Colonic mucosa (tissue), 4 donors: ENCODE measurements at places on chromosomes 3 and 15. TPM values are rescaled to one million over a fixed set of nuclear protein-coding genes. Genes with fewer than 3 reads are reported as not detected.

- no peak for DNase-seq
Observed at GRCh38 chr15:63185206-63185605, 4.2 kb upstream of the RAB8B start.

DNA sequence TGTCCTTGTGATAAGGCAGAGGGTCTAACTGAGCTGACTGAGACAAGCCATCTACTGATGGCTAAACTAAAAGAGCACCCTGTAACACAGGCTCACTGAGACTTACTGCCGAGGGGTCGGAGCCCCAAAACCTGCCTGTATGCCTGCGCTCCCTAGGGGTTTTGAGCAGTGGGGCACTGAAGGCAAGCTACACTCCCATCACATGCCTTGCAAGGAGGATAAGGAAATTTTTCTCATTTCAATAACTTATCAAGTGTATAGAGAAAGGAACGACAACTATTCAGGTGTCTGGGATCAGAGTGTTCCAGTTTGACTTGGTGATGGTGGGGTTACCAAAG lies 292.2 kb downstream of the EPHA6 start:
- no peak for DNase-seq

- DNase-seq = no peak
Observed at GRCh38 chr15:50330921-50331320, 24.1 kb downstream of the GABPB1 start.

DNA sequence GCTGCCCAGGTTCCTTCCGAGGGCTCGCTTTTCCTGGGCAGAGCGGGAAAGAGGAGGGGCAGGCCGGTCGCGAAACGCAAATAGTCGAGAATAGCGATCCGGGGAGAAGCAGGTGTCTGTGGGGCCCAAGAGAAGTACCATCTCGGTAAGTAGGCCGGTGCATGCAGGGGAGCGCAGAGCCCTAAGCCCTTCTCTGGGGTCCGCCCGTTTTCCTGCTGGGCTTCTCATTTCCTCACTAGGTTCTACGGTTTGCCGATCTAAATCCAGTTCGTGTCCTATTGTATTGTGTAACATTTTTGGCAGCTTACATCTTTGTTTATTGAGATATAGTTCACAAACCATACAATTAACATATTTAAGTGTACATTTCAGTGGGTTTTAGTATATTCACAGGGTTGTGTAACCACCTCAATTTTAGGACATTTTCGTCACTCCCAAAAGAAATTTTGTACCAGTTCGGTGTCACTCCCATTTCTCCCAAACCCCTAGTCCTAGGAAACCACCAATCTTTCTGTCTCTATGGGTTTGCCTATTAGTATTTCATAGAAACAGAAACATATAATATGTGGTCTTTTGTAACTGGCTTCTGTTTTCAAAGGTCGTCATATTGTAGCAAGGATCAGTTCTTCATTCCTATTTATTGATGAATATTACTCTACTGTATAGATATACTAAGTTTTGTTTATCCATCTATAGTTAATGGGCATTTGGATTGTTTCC lies 6.8 kb upstream of the TRIM69 start:
- DNase-seq = peak; percentile 56

DNA sequence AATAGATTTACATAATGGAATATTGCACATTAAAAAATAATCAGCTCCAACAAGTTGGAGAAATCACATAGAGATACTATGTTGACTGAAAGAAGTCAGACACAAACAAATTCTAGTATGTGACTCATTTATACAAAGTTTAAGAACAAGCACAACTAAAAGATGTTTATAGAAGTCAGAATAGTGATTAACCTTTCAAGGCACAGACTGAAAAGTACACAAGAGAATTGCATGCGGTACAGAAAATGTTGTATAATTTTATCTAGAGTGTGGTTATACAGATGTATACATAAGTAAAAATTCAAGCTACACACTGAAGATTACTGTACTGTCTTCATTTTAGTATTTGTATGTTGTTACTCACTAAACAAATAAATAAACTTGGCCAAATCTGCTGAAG lies 19.3 kb upstream of the ATOSA start:
- DNase-seq = no peak

- no peak for DNase-seq
Observed at GRCh38 chr3:76308541-76308940, 523.2 kb upstream of the ZNF717 start.

DNA sequence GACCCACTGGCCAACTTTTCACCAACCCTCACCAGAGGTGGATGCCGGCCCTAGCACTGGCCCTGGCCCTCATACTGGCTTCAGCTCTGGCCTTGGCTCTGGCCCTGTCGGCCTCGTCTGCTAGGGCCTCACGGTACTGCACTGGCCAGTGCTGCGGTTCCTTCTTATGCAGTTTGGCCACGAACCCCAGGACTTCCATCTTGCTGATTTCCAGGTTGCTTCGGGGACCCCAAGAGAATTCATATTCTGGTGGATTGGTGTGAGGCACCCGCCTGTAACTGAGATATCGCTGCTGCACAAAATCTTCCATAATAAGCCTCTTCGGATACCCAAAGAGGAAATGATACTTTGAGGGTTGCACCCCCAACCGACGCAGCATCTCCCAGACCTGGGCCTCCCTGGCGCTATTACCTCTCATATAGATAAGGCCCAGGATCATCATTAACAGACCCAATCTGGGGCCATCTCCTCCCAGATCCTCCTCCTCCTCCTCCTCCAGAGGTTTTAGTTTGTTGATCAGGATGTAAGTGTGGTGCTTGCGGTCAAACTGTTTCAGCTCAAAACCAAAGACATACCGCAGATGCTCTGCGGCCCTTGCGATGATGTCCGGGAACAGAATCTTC lies 883 bp downstream of the MAGEF1 start:
- peak; percentile 33 for DNase-seq

- no peak for DNase-seq
Observed at GRCh38 chr3:45084820-45085816, 59.0 kb downstream of the CLEC3B start.

ERICH6 gene
- not detected for total RNA-seq

GRCh38 chr3:69199942-69200341 lies 77.5 kb upstream of the LMOD3 start:
- no peak for DNase-seq

RPL35A gene
- total RNA-seq = 758 TPM

- DNase-seq = no peak
Observed at GRCh38 chr15:22259881-22260421, 179.6 kb downstream of the OR4M2 start.

CAMKV gene
- total RNA-seq = 0.30 TPM

SAMMSON gene
- total RNA-seq = not detected

GRCh38 chr15:64857421-64857820 lies 15.7 kb downstream of the PLEKHO2 start:
- no peak for DNase-seq

GRCh38 chr3:32180141-32180784 lies 58.2 kb upstream of the CMTM8 start:
- no peak for DNase-seq

ANKRD63 gene
- total RNA-seq = not detected

ANP32A gene
- total RNA-seq = 126 TPM

DNA sequence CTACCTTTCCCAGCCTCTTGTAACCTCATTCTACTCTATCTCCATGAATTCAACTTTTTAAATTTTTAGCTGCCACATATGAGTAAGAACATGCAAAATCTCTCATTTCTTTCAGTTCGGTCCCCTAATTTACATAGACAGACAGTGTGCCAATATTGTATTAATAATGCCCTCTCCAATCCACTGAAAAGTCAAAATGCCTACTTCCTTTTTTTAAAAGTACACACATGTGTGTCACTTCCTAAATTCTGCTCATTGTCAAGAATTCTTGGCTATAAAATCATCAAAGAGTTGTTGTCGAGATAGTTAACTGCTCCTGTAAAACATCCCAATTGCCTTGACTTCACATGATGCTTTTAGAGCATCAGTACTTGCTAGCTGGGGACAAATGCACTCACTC lies 84.2 kb upstream of the IL12A start:
- no peak for DNase-seq

CPNE9 gene
- not detected for total RNA-seq

ZNF592 gene
- total RNA-seq = 25.9 TPM

HTR3E gene
- total RNA-seq = 0.13 TPM

- no peak for DNase-seq
Observed at GRCh38 chr3:128619146-128619890, 31.3 kb downstream of the RPN1 start.

CLDN16 gene
- not detected for total RNA-seq

LRTM1 gene
- total RNA-seq = not detected

- no peak for DNase-seq
Observed at GRCh38 chr3:151751161-151751560, 17.4 kb downstream of the AADACL2 start.

DNA sequence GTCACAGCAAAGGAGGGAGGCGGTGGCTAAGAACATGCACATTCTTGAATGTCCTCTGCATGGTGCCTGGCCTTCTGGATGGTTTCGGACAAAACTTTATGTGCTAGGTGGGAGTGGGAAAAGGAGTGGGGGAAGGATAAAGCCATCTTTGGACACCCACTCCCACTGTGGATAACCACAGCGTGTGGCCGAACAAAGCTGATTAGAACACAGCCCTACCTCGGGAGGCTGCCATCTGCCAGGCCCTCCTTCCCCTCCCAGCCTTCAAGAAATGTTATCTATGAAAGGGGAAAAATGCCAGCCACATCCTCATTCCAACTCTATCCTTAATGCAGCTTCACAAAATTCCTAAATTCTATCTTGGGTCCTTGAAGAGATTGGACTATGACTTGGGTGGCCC lies 18.8 kb downstream of the AMOTL2 start:
- DNase-seq = no peak

CCDC80 gene
- 7.1 TPM for total RNA-seq

DNA sequence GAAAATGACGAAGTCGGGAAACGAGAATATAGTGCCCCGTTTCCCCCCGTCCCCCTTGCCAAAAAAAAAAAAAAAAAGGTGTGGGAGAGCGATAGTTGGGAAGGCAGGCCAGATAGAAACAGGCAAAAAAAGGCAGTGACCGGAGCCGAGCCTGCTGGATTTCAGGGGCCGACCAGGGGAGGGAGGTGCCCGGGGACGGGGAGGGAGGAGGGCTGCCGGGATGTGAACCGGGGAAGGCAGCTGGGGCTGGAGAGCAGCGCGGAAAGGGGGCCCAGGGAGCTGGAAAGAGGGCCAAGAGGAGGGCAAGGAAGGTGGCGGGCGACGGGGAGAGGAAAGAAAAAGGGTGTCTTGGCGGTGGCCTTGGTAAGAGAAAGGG lies 837 bp downstream of the LRRN1 start:
- DNase-seq = peak; percentile 20

CRBN gene
- total RNA-seq = 47.7 TPM

DNA sequence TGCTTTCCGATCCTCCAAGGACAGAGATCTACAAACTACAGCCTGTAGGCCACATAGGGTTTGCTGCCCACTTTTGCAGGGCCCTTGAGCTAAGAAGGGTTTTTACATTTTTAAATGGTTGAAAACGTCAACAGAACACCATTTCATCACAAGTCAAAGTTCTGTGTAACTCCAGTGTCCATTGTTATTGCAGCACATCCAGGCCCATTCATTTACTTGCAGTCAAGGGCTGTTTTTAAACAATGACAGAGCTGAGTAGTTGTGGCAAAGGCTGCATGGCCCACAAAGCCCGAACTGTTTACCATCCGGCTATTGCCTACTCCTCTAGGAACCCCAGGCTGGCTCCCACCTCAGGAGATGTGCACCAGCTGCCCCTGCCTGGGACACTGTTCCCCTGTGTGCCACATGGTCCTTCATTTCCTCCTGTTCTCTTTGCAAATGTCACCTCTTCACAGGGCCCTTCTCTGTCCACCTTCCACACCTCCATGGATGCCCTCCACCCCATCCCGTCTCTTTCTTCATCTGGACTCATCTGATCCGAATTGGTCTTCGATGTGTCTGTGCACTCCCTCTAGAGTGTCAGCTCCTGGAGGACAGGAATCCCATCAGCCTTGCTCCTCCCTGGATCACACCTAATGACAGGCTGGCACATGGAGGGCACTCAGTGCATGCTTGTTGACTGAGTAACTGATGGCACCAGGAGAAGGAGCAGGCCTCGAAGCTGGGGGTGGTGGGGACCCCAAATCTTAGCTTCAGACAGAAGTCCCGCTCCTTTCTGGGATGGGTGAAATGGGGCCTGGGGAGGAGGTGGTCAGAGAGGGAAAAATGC lies 69.5 kb upstream of the IQSEC1 start:
- no peak for DNase-seq

GRCh38 chr15:70876011-70876410 lies 16.2 kb downstream of the THAP10 start:
- no peak for DNase-seq

DNA sequence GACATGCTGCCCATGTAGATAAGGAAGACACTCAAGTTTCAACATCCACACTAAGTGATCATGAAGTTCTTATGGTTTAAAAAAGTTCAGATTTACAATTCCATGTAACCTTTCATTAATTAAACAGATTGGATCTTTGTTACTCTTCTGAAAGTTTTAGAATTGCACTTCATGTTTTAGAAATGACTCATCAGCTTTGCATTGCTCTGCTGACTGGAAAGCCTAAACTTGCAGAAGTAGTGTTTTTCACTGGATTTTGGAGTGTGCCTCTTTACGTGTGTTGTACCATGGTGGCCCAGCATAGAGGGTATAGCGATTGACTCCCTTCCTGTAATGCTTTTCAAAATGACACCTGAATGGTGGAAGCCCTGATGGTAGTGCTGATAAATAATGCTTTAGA lies 157.9 kb downstream of the BBX start:
- DNase-seq = no peak

DNA sequence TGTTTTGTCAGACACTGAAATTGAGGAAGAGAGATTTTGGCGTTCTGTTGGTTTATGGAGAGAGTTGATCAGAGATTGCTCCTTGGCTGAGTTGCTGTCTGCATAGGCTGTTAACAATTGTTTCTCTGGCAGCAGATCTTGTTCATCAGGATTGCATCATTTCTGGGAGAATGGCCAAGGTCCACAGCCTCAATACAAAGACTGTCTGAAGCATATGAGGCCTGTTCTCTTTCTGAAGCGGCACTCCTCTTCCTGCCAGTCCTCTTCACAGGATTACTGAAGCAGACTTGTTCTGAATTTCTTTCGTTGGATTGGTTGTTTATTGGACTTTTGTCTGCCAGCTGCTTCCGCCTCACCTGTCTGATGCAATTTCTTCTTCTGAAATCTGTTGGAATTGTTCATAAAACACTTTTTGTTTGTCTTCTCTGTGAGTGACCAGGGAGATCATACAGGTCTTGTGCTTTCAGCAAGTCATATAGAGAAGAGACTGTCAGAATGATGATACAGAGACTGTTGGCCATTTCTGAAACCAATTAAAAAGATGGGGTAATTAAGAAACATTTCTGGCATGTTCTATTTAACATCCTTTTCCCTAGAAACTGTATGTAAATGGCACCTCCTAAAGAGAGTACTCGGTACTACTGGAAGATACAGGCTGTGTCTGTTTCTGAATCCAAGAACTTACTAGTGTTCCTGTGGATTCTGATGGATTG lies 25.5 kb downstream of the SETD5 start:
- peak; percentile 94 for DNase-seq
